ENCODE measurements at places on chromosomes 1 and 21.

GRCh38 chr1:28058168-28058567, 30.2 kb downstream of the EYA3 start:
- DNase-seq: no peak

GRCh38 chr21:31872452-31873274, at the start of gene HUNK:
Gene HUNK (plus strand): TSS chr21:31873020. CDS start chr21:31873675, 655 bp downstream.
- no peak for DNase-seq

- DNase-seq: no peak
Observed at GRCh38 chr1:154945160-154945961, 8.8 kb upstream of the PMVK start.

DNA sequence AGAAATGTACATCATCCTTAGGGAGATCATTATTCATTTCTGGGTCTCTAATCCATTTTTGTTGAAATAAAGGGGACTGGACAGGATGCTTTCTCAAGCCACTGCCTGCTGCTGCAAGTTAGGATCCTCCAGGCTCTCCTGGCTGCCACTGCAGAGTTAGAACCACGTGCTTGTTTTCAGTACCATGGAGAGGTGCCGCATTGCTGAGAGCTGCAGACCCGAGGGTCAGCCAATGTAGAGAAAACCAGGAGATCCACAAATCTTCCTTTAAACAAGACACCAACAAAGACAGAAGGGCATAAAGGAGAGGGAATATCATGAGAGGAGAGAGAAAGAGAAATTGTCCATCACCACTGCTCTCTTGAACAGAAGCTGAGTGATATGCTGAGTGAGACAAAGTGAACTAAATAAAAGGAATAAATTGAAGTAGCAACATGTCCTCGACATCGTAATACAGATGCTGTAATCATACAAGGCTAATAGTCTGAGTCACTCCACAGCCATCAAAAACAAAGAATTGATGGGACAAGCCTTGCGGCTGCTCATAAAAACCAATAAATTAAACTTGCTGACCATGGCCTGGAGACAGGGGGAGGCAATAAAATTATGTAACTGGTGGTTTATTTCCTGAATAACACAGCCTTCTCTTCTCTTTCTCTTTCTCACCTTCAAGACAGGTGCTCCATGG, 255.7 kb downstream of the OMA1 start:
- DNase-seq: no peak

GRCh38 chr1:21815724-21816321, 3.8 kb downstream of the LDLRAD2 start:
- DNase-seq: no peak

GRCh38 chr1:227899820-227900449, 47.8 kb downstream of the WNT9A start:
- DNase-seq: no peak

DNA sequence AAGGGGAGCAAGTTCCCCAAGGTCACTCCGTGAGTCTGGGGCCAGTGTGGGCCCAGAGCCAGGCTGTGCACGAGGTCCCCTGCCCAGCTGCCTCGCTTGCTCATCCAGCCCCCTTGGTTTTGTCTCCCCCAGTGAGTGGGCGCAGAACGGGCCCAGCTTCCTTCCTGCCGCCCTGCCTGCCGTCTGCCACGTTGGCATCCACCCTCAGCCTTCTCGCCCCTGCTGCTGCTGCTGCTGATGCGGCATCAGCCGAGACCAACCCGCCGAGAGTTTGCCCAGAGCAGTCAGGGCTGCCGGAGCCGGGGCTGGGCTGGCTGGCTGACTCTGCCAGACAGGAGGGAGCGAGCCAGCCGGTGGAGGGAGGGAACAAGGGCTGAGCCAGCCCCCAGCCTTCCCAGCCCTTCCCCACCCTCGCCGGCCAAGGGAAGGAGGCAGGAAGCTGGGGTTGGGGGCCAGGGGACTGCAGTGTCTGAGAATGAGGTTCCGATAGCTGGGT, 31.4 kb upstream of the WASF2 start:
- DNase-seq: peak; percentile 59

- no peak for DNase-seq
Observed at GRCh38 chr1:240597153-240597745, 14.7 kb downstream of the GREM2 start.

DNA sequence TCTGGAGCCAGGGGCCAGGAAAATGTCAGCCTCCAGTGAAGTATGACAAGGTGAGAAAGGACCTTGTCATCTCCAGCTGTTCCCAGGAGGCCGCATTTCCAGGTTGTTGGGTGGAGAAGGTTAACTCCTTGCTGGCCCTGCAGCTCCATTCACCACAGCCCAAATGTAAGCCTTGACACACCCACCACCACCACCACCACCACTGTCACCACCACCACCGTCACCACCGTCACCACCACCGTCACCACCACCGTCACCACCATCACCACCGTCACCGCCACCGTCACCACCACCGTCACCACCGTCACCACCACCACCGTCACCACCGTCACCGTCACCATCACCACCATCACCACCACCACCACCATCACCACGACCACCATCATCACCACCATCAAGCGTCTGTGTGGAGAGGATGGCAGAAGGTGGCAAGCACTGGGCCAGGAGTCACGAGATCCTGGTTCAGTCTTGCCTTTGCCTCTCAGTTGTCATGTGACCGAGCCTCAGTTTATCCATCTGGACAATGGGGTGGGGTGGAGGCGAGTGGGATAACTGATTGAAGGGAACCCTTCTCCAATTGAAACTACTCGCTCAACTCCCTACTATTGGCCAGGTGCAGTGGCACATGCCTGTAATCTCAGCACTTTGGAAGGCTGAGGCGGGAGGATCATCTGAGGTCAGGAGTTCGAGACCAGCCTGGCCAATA, 21.2 kb upstream of the FAM131C start:
- DNase-seq: no peak

DNA sequence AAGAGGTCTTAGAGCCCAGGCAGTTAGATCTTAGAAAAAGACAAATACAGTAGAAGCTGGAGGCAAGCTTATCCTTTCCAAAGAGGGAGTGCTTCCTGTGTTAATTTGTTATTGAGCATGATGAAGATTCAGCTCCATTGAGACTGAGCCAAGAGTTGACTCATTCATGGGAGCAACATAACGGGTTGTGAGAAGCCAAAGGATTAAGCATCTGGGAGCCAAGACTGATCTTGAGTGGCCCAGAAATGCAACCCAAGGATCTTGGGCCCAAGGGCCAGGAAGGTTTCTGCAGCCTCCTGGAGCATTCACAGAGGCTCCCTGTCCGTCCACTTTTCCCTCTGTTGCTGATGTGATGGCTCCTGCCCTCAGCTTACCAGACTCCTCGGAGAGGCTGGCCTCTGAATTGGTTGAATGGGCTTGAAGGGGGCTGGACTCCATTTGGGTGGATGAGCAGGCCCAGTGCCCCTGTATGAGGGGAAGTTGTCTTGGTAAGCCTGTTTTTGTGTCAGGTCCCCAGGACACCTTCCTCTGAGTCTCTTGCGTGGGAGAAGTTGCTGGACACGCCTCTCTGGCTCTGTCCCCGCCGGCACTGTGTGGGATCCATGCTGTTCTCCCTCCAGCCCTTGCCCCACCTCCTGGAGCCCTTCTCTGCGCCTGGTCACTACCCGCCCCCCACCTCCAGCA, 42.4 kb downstream of the PDE9A start:
- DNase-seq: no peak

DNA sequence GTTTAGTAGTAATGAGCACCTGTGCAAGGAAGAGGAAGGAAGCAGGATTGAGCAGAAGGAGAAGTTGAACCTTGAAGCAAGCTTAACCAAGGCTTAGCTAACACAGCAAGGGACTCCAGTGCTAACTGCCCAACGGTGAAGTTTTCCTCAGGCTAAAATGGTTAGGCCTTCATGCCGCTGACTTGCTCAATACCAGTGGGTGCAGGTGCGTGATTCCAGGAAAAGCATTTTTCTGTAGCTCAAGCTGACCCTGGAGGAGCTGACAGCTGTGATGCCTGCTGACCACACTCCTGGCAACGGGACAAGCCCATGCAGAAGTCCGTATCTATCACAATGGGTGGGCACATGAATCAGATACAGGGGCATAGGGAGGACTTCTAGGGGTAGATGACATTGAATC, 76.5 kb upstream of the FGGY start:
- DNase-seq: no peak

GRCh38 chr1:182249201-182249676, 142.4 kb downstream of the GLUL start:
- DNase-seq: peak; percentile 40

DNA sequence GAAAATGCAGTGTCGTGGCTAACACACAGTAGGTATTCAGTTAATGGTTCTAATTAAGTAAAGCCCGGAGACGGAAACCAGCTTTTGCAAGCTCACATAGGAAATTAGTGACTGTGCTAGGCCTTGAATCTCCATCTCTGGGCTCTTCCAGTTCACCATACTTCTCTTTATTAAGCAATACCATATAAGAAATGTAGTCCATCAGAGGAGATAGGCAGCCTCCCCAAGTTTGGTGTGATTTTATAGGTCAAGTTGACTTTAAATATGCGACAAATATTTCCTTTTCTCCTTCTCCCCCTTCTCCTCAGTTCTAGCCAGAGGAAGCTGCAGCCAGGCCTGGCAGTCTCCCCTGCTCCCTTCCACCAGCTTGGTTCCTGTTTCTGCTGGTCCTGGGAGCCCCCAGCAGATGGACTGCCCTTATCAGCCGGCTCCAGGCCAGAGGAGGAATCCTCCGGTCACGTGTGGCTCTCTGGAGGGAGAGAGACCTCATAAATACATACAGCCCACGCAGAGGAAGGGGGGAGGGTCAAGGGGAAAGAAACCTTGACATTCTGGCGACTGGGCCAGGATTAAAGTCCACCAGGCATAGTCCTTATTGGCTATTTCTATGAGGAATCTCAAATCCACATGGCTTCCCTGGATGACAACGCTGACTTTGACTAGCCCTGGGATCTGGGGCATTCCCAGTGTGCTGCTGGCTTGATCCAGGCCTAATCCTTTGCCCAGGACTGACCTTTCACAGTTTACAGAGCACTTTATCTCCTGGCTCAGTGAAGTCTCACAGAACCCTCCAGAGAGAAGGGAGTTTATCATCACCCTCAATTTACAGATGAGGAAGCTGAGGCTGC, 115.1 kb upstream of the JUN start:
- DNase-seq: no peak

GRCh38 chr1:234264832-234265231, 108.4 kb upstream of the COA6 start:
- no peak for DNase-seq

- no peak for DNase-seq
Observed at GRCh38 chr1:84668185-84668584, 22.1 kb downstream of the SSX2IP start.

GRCh38 chr1:3618881-3619671, 5.7 kb upstream of the TPRG1L start:
- DNase-seq: peak; percentile 82

DNA sequence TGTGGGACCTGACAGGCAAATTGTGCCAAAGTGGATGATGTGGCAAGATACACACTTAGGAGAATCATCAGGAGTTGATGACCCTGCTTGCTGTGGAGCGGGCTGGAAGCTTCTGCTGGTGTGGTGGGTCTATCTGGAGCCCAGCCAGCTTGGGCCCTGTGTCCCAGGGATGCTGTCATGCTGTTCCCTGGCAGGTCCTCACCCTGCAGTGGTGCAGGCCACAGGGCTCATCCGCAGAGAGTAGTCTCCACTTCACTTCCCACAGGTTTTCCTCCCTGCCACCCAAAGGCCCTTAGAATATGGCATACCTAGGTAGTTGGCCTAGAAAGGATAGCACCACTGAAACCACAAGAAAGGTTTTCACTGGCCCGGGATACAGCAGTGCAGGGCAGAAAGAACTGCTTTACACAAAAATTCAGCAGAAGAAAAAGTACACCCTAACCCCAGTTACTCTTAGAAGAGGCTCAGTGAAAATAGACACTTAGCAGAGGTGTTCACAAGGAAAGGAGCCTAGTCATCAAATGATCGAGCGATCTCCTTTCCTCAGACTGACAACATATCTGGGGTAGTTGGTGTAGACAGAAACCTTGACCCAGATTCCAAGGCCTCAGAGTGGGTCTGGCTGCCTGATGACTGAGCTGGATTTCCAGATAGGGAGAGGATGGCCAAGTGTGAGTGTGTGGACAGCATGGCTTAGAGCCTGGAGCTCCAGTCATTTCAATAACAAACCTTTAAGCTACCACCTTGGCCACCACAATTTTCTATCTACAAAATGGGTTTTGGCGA, 1.3 kb upstream of the C1orf226 start:
- DNase-seq: no peak

GRCh38 chr1:208654241-208654640, 410.1 kb upstream of the PLXNA2 start:
- DNase-seq: no peak

GRCh38 chr1:37778654-37779053, 13.7 kb upstream of the EPHA10 start:
- DNase-seq: no peak

DNA sequence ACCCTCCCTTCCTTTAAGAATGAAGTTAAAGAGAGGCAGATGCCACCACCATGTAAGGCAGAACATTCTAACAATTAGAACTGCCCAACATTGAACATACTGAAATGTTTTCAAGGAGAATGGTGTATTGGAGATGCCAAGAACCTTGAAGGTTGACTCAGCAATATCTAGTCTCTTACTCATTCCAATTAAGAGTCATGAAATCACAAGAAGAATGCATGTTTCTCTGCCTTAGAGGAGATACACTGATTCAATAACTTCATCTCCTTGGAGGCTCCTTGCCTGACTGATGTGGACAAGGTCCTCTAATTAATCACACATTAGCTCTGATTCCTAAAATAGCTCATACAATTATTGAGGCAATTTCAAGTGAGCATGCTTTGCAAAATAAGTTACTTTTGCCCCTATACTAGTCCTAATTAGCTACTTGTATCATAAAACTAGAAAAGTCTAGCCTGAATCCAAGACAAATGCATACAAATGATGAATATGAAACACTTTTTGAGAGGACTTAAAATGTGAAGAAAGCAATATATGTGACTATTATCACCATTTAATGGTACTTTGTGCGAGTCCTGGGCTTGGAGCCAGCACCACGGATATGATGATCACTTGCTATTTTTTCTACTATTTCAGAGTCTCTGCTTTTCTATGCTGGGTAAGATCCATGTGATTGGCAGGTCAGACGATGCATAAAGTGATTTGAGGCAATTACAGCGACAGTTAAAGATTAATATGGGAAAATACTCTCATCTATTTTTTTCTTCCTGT, 114.5 kb downstream of the DSCAM start:
- DNase-seq: no peak

- no peak for DNase-seq
Observed at GRCh38 chr1:175307160-175307559, 114.6 kb upstream of the KIAA0040 start.

DNA sequence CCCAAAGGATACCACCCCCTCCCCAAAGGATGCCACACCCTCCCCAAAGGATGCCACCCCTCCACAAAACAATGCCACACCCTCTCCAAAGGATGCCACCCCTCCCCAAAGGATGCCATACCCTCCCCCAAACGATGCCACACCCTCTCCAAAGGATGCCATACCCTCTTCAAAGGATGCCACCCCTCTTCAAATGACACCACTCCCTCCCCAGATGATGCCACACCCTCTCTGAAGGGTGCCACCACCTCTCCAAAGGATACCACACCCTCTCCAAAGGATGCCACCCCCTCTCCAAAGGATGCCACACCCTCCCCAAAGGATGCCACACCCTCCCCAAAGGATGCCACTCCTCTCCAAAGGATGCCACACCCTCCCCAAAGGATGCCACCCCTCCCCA, 21.6 kb upstream of the TRIM17 start:
- DNase-seq: no peak

Measured in stimulated activated CD4-positive, alpha-beta T cell treated with anti-CD3 and anti-CD28 coated beads, Interleukin-4, amount 100 ng/mL, for 24 hours (primary cell).